ENCODE measurements at places on chromosomes 7 and 10.

GRCh38 chr10:10865303-10865702 lies 152.4 kb upstream of the CELF2 start:
- no peak for DNase-seq

- DNase-seq = no peak
Observed at GRCh38 chr7:107996072-107996882, 6.7 kb downstream of the LAMB1 start.

GRCh38 chr7:69403169-69403568 lies 195.1 kb upstream of the AUTS2 start:
- no peak for DNase-seq

DNA sequence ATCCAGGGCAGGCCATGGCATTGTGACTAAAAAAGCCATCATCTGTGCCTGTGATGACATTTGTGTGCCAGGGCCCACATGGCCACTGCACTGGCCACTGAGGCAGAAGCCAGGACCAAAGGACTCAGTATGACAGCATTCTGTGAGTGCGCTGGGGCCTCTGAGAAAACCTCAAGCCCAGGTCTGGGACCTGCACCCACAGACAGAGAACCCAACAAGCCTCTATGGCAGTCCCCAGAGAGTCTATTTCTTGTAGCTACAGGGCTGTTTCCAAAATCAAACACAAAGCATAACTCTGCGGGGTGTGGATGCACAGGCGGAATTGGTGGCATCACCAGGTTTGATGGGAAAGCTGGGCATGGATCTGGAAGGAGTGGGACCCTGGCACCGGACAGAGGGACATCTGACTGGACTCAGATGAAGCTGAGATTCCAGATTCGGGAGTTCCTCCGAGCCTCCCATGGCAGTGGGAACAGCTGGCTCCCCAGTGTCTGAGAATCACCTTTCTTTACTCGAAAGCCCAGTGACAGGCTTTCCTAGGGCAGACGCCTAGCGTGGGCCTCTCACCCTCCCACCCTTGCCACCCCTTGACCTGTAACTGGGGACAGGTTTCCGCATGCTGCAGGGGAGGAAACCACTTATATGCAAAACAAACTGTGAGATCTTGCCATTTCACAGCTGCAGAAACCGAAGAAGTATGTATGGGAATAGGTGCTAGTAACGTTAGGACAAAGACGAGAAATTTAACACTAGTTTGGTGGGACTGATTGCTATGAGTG lies 70.6 kb upstream of the RHEB start:
- no peak for DNase-seq

DNA sequence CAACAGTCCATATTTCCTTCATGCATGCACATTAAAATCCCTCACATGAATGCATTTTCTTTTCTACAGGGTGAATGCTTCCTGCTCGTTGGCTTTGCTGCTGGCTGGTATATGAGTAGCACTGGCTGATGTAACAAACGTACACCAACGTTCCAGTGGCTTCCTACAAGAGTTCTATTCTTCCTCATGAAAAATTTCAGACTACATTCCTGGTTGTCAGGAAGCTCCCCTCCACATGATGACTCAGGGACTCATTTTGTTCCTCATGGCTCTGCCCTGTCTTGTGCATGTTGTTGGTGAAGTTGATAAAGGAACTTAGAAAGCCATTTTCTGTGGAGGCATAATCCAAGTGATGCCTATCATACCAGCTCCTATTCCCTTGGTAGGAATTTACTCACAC lies 470.7 kb upstream of the KLF6 start:
- DNase-seq = no peak

- no peak for DNase-seq
Observed at GRCh38 chr7:92325858-92326257, 80.1 kb downstream of the ANKIB1 start.

DNA sequence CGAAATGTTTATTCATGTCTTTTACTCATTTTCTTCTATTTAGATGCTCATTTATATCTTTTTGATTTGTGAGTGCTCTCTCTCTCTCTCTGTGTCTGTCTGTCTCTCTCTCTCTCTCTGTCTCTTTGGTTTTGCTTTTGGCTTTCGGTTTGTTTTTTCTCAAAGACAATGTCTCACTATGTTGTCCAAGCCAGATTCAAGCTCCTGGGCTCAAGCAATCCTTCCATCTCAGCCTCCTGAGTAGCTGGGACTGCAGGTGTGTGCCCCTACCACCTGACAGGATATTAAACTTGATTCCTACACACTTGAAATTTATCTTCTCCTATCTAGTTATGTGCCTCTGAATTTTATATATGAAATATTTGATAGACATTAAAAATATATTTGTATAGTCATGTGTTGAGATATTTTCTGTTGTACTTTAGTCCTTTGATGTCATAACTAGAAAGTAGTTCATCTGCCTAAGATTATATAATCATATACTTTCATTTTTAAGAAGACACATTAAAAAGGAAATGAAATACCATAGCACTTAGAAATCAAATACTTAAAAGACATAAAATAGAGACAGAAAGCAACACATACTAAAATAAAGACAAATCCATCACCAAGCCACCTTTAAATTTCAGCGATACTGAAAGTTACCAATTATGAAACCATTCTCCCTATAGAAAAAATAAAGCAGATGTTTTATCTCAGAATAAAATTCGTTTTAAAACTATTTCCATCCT lies 68.1 kb upstream of the SFMBT2 start:
- DNase-seq = no peak

- no peak for DNase-seq
Observed at GRCh38 chr7:18565337-18565736, 69.8 kb downstream of the HDAC9 start.

DNA sequence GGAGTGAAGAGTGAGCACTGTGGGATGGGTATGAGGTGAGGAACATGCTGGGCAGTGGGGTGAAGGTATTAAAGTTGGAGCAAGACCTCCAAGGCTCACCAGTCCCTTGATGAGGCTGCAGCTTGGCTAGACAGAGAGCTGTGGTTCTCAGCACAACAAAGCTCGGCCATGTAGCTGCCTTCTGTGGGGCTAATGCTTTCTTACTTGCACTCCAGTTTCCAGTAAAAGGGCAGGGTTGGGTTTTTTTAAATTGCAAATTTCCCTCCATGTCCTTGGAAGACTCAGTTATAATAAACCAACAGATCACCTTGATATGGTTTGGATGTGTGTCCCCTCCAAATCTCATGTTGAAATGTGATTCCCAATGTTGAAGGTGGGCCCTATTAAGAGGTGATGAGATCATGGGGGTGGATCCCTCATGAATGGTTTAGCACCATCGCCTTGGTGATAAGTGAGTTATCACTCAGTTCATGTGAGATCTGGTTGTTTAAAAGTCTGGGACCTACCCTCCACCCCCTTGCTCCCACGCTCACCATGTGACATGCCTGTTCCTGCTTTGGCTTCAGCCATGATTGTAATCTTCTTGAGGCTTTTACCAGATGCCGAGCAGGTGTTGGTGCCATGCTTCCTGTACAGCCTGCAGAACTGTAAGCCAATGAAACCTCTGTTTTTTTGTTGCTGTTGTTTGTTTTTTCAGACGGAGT lies 55.9 kb downstream of the ATXN7L1 start:
- DNase-seq = no peak

DNA sequence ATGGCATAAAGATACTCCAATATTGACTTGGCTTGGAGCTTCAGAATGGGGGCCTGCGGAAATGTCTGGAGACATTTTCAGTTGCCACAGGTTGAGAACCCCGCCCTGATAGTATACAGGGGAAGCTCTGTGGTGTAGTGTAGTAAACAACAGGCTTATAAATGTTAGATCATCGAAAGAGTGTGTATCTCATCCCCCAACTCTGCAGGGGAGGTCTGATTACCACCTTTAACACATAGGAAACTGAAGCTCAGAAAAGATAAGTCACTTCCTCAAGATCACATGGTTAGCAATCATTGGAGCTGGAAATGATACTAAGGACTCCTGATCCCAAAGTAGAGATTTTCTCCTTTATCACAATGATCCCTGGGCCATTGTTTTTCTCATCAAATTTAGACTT lies 144.5 kb upstream of the BMPER start:
- DNase-seq = no peak

GRCh38 chr10:119310806-119311205 lies 103.4 kb downstream of the GRK5 start:
- DNase-seq = no peak

GRCh38 chr10:89347701-89348457 lies 20.1 kb downstream of the IFIT3 start:
- no peak for DNase-seq

DNA sequence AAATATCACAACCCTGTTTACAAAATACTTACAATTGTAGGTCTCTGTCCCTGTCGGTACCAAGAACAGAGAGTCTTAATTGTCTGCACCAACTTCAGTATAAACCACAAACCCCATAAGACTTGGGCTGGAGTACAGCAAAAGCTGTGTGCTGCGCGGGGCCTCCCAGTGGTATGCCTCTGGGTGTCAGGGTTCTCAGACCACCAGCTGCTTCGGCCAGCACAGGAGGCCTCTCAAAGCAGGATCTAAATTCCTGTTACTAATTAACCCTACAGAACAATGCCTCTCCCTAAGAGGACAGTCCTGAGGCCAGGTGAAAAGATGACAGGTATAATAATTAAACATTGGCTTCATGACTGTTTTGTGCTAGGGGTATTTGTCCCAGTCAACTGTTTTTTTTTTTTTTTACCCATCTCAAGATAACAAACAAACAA lies 957 bp upstream of the SVIL start:
- DNase-seq = no peak

GRCh38 chr10:59857921-59858320 lies 48.4 kb downstream of the CCDC6 start:
- DNase-seq = no peak

- DNase-seq = peak; percentile 42
Observed at GRCh38 chr7:50333221-50333651, 28.7 kb downstream of the IKZF1 start.

- no peak for DNase-seq
Observed at GRCh38 chr7:114051871-114052331, 133.1 kb upstream of the PPP1R3A start.

DNA sequence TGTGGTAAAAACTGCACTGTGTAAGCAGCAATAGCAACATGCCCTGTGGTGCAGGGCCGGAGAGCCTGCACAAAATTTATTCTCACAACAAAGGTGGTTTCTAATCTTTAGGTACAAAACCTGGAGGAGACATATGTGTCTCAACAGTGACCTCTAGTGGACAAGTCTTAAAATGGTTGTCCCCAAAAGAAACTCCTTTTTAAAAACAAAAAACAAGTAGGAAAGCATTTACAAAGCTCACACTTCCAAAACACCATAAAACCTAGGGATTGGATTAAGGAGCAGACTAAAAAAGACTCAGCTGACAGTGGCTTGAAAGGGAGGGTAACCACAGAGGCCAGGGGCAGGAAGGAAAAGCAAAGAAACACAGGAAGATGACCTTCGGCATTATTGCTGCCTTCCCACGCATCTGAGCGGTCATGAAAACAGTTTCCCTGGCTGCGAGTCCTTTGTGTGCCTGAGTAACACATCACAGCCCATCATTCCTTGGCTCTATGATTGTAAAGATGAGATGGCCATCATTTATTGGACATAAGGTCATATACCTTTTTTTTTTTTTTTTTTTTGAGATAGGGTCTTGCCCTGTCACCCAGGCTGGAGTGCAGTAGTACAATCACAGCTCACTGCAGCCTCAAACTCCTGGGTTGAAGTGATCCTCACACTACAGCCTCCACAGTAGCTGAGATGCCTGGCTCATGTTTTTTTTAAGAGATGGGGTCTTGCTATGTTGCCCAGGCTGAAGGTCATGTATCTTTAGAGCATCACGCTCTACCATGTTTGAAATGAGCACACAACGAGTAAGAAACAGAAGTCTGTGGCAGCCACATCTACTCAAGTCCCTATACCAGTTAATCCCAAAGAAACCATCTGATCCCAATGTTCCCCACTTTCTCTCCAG lies 39.5 kb downstream of the RSU1 start:
- no peak for DNase-seq

- DNase-seq = no peak
Observed at GRCh38 chr10:118966076-118966849, 63.3 kb upstream of the NANOS1 start.

- no peak for DNase-seq
Observed at GRCh38 chr10:109823196-109823595, 100.1 kb downstream of the XPNPEP1 start.

- no peak for DNase-seq
Observed at GRCh38 chr7:48158404-48158803, 12.9 kb upstream of the ABCA13 start.

DNA sequence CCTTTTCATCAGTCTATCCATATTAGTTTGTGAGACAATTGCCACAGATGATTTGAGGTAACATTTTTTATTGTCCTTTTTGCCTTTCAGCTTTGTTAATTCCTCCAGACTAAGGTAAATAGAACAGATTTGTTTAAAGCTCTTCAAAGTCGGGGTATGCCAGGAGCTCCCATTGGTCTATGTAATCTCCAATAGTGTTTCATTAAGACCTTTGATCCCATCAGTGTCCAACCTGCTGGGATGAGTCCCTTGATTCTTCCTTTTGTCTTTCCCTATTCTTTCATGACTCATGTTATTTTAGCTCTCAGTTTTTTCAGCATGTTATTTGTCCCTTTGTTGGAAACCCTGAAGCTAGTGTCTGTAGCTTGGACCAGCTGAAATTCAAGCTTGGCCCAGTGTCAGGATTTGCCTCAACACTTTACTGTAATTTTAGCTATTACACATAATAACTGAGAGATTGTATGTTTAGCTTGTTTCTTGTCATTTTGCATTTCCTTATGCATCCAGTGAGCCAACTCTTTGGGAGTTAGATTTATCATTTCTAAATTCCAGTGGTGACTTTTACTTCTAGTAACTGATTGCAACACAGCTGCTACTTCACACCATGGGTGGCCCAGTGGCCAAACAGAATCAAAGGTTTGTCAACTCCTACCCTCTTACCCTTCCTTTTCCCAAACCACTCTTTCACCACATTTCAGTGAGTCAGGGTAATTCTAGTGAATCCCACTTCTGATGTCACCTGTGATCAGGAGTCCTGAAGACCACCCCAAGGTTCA lies 15.3 kb downstream of the AGBL3 start:
- DNase-seq = no peak

DNA sequence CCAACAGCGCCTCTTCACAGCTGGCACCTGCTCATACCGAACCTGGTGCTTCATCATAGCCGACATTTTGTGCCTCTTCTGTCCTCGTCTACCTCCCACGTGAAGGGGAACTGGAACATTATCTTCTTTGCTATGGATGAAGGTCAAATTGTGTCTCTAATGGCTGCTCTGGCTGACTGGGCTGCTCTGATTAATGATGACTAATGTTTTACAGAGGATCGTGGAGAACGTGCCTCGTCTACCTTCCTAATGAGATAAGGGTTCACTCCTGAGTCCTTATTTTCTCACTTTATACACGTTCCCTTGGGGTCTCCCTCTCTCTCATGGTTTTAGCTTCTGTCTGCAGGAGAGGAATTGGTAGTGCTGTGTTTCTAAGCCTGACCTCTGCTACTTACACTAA lies 420.3 kb downstream of the PHTF2 start:
- DNase-seq = no peak

DNA sequence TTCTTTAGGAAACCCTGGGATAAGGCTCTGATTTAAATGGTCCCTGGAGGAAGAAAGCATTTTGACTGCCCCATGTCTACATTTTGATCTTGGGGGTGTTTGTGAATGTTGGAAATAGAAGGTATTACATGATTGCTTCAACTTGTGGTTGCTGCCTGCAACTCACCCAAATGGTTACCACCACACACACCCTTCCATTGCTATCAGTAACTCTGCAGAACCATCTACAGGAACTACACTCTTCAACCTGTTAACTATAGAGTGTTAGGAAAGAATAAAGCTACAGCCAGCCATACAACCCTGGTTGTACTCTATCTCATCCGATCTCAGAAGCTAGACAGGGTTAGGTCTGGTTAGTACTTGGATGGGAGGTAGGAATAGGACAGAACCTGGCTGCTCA lies 71.2 kb downstream of the APBB1IP start:
- DNase-seq = no peak

GRCh38 chr7:127629268-127629854 lies 11.4 kb upstream of the PAX4 start:
- DNase-seq = no peak

Measured in CD4-positive, alpha-beta T cell treated with Interleukin-15 for 1 hour (primary cell).